Hematopoietic multipotent progenitor cell (in vitro differentiated cells): ENCODE measurements at places on chromosomes 3 and 15. TPM values are rescaled to one million over a fixed set of nuclear protein-coding genes. Genes with fewer than 3 reads are reported as not detected.
A peak's percentile ranks its signal among the peaks of the same experiment; 100 is the strongest.

GRCh38 chr3:150235799-150236198, 172.3 kb upstream of the TSC22D2 start:
- no peak for DNase-seq

DNA sequence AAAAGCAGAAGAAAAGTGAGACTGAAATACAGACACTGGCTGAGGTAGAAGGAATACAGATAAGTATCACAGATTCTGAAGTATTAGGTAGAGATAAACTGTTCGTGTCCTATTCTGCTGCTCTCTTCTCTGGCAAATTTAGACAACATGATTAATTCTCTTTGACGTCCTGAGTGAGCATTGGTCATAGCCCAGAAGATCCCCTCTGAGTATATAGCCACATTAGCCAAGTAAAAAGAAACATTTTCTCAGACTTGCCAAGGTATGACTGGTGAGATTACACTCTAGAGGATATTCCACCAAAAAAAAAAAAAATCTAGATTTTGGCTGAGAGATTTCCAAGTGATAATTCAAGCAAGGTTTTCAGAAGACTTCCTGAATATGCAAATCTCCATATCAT, 111.4 kb upstream of the ALCAM start:
- DNase-seq: no peak

GRCh38 chr3:43468133-43468532, 153.7 kb downstream of the ANO10 start:
- DNase-seq: no peak

- DNase-seq: no peak
Measured at GRCh38 chr15:71198846-71199245, 83.6 kb downstream of the THSD4 start.

DNA sequence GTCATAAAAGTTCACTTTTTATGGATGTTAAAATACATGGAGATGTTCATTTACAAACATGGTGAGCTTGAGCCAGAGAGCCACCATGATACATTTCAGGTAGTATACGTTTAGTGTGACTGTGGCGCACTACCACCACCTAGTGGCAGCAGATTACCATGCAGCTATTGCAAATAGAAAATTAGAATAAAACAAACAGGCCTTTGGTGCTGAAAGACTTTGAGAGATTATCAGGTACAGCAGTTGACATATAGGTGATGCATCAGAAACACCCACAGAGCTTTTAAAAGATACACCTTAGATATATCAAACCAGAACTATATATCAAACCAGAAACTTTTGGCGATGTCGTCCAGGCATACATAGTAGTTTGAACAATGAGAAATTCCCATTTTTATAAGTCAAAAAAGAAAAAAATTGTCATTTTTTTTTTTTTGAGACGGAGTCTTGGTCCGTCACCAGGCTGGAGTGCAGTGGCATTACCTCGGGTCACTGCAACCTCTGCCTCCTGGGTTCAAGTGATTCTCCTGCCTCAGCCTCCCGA, 42.0 kb upstream of the ICE2 start:
- peak; percentile 79 for DNase-seq

GOLGA8G gene
- total RNA-seq: not detected

SLC49A4 gene
- total RNA-seq: 7.0 TPM

DNA sequence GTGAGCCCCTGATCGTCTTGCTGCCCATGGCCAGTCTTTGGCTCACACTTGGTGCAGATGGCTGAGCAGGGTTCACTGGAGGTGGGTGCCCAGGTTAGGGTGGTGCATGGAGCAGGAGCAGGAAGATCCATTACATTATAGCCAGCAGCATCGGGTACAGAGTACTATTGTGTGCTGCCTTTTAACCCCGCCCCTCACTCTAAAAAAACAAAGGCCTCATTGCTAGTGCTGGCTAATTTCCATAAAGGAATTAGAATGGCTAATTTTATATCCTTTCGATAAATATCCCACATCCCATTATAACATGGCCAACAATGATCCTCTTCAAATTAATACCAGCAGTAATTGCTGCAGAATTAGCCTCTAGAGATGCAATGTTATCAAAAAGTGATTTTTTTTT, 45.8 kb upstream of the PPP4R2 start:
- no peak for DNase-seq

DNA sequence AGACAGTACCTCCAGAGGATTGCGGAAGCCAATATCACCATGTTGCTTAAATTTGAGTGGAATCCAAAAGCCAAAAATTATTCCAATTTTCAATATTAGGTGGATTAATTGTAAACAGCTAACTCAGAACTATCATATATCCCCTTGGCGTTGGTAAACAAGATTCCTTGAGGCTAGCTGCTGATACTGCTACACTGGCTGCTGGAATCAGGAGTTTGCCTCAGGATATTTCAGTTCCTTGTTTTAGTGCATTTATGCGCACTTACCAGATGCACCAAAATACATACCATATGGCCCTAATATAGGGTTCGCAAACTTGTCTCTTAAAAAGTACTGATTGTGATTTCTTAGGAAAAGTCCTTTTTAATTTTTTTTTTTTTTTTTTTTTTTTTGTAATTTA, 605.2 kb upstream of the NAALADL2 start:
- no peak for DNase-seq

- DNase-seq: no peak
Measured at GRCh38 chr15:38367476-38367875, 86.5 kb upstream of the FAM98B start.

GRCh38 chr3:108818404-108818803, 4.2 kb upstream of the TRAT1 start:
- no peak for DNase-seq

DNA sequence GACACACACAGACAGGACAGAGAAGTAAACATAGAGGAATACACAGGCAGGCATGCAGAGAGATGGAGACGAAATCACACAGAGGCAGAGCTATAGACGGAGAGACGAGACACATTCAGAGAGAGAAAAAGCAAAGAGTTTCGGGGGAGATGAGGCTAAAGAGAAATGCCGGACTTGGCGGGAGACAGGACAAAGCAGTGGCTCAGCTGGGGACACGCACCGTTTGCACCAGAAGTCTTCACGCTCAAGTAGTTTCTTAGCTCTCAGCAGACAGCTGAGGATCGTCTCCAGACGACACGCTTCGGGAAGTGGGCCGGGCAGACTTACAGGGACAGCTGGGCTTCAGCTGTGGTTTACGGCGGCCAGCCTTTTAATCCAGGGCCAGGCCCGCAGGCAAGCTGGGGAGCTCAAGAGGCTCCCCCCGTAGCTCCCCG, 56.2 kb upstream of the DLG1 start:
- no peak for DNase-seq

- no peak for DNase-seq
Measured at GRCh38 chr3:127781411-127782001, 40.8 kb downstream of the MGLL start.

GRCh38 chr3:125310623-125311081, 64.5 kb downstream of the ZNF148 start:
- DNase-seq: peak; percentile 5

C3orf22 gene
- not detected for total RNA-seq

GRCh38 chr3:164208821-164209220, 869.5 kb downstream of the SI start:
- DNase-seq: no peak

DNA sequence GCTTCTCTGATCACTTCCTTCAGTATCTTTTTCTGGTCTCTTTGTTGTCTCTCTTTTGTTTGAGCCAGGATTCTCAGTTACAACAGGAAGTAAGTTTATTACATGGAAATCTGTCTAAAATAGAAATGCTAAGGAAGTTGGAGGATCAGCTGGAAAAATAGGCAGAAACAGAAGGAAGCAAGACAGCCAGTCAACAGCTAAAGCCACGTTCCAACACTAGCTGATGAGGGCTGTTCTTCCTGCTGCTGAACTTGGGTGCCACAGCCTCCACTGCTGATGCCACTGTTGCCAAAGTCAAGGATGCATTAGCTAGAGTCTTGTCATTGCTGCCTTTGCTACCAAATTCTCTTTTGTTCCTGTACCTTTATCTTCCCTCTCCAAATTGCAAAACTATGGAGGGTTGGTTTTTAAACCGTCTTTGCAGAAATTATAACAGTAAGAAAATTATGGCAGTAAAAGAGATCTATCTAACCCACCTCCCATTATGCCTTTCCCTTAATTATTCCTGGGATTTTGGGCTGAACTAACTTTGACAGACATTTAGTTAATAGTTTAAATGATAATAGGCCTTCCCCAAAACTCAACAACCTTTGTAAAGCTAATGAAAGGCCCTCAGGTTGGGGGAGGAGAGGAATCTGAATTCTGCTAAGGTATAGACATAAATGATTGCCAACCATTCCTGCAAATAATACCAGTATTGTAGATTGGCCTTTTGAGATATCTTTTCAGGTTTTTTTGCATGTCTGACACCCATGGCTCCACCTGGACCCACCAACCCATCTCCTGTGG, 27.4 kb upstream of the OR5K4 start:
- no peak for DNase-seq

HHLA2 gene
- not detected for total RNA-seq

- no peak for DNase-seq
Measured at GRCh38 chr3:20250786-20251185, 64.8 kb upstream of the SGO1 start.
